Activated naive CD4-positive, alpha-beta T cell treated with anti-CD3 and anti-CD28 coated beads for 36 hours (primary cell): ENCODE measurements at places on chromosomes 16 and 17.

- peak; percentile 58 for DNase-seq
Observed at GRCh38 chr17:77528516-77529327, 388.0 kb downstream of the SEC14L1 start.

GRCh38 chr17:31273516-31273915 lies 23.5 kb downstream of the OMG start:
- no peak for DNase-seq

- DNase-seq = no peak
Observed at GRCh38 chr17:33802349-33803198, 452.5 kb upstream of the CCL2 start.

GRCh38 chr17:43014020-43014648 lies 7.5 kb downstream of the IFI35 start:
- DNase-seq = no peak

DNA sequence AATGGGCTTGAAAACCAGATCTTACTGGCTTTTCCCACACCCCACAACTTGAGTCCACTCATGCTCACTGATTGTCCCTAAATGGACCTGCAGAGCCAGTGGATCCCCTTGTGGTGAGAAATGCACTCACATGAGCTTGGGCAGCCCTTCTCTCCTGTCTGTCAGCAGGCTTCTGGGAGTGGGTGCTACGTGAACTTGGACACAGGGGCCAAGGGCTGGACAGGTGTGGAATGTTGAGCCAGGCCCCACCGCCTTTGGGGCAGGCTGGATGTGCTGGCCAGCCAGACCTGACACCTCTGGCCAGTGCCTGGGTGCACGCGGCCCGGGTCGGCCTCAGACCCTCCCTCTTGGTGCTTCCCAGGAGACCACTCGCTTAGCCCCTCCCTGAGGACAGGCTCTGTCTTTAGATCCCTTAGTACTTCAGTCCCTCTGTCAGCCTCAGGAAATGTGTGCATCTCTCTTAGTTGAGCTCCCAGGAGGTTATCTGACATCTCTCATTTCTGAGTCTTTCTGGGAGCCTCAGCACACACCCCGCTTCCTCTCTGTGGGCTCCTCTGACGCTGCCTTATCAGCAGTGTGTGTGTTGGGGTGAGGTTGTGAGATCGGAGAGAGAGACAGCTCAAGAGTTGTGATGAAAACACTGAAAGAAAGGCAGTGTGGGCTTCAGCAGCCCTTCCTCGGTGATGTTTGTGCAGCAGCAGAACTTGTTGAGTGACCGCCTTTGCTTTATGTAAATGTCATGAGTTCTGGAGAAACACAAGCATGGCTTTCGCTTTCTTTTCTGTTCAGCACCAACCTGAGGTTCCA lies 117.0 kb downstream of the RAB11FIP4 start:
- DNase-seq = peak; percentile 71

GRCh38 chr16:12543700-12544476 lies 259.8 kb downstream of the CPPED1 start:
- no peak for DNase-seq

GRCh38 chr16:29876594-29877249 lies 13.7 kb upstream of the CDIPT start:
- peak; percentile 27 for DNase-seq

DNA sequence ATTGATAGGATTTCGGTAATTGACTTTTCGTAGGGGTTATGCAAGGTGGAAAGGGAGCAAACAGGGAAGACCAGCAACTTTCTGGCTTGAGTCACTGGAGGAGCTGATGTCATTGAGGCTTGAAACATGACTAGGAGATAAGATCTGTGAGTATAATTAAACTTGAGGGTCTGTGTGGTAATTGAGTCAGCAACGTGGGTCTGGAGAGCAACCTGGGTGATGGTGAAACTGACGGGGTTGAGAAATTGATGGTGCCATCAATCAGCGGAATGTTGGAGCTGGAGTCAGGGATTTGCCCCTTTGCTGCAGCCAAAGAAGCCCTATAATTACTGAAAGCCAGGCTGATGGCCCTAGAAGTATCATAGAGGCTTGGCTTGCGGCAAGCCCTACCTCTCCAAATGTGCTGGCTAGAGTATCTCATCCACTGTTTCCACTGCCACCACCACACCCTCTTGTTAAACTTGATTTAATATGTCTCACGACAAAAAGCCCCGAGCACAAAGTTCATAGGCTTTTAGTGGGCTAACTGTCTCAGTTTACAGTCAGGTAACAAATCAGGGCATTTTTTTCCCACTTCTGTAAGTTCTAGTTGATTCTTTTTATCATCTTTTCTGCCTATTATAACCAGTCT lies 186.9 kb upstream of the ELAC2 start:
- DNase-seq = no peak

DNA sequence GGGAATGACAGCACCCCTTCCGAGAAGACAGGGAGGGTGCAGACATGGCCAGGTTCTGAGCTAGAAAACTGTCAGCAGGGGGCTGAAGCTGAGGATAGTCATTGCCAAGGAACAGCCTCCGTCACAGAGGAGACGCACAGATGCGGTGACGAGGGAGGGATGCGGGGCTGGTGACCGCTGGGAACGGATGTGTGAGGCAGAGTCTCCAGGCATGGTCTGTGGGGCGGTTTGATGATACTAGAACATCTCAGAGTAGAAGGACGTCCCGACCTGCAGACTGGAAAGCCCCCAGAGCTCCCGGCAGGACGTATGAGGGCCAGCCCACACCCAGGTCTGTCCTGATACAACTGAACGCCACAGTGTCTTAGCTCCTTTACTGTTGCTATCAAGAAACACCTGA lies 1.8 kb upstream of the CSNK1D start:
- DNase-seq = no peak

GRCh38 chr16:47734987-47735594 lies 274.0 kb downstream of the PHKB start:
- DNase-seq = no peak

DNA sequence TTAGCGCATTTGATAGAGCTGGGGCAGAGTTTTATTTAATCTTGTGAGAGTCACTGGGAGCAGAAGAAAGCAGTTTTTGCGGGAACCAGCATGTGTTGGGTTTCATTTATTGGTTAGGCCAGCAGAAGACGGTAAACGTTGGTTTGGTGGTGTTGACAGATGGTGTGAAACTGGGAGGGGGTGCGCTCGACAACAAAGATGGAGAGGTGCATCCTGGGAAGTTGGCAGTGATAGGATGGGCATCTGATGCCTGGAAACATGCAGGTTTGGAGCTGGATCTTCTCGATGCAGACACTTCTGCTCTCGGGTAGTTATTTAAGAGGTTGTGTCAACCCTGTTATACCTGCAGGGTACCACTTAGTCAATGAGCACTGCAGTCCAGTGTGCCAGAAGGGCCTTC lies 24.9 kb upstream of the CLEC18A start:
- no peak for DNase-seq

- DNase-seq = no peak
Observed at GRCh38 chr17:60656499-60656898, 21.2 kb upstream of the BCAS3 start.

GRCh38 chr17:33260638-33261037 lies 32.5 kb downstream of the ASIC2 start:
- no peak for DNase-seq

GRCh38 chr16:48126801-48127644 lies 28.8 kb downstream of the ABCC12 start:
- DNase-seq = peak; percentile 10

- DNase-seq = no peak
Observed at GRCh38 chr17:30165960-30166359, 49.3 kb downstream of the NSRP1 start.

- DNase-seq = no peak
Observed at GRCh38 chr17:50133028-50133768, 3.2 kb upstream of the SAMD14 start.

DNA sequence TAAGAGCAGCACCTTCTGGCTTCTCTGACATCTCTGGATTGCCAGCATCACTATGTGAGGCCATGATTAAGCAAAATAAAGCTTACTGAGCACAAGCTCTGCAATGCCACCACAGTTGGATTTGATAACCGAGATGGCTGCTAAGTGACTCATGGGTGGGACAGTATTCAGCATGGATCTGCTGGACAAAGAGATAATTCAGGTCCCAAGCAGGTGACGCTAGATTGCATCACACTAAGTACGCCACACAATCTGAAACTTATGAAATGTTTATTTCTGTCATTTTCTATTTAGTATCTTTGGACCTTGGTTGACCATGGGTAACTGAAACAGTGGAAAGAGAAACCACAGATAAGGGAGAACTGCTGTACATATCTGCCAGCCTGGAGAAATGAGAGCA lies 27.4 kb downstream of the CDRT15 start:
- DNase-seq = no peak

DNA sequence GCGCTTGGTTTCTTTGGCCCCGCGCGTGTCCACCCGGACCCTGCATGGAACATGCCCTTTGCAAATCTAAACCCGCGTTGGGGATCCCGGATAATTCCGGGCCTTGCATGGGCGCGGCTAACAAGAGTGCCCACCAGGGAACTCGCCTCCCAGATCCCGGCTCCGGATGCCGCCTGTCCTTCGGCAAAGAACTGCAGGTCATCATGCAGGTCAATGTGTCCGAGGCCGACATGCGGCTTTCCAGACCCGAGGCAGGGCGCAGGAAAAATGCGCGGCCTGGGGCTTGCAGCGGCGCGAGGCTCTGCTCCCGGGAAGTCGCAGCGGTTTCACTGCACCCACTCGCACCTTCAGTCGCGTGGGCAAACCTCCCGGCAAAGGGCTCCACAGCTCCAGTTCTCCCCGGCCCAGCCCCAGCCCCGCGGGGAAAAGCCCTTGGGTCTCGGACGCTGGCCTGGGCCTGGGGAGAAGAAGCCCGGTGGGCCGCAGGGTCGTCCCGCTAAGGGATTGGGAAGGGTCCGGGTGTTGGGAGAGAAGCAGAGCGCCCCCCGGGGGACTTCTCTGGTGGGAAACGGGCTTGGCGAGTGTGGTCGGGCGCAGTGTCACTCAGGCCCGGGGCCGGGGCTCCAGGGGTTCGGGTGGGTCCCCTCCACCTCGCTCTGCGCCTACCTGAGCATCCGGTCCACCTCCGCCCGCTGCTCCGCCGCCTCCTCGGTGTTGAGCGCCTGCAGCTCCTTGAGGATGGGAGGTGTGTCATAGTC lies 805 bp downstream of the HNF1B start:
- DNase-seq = peak; percentile 31

DNA sequence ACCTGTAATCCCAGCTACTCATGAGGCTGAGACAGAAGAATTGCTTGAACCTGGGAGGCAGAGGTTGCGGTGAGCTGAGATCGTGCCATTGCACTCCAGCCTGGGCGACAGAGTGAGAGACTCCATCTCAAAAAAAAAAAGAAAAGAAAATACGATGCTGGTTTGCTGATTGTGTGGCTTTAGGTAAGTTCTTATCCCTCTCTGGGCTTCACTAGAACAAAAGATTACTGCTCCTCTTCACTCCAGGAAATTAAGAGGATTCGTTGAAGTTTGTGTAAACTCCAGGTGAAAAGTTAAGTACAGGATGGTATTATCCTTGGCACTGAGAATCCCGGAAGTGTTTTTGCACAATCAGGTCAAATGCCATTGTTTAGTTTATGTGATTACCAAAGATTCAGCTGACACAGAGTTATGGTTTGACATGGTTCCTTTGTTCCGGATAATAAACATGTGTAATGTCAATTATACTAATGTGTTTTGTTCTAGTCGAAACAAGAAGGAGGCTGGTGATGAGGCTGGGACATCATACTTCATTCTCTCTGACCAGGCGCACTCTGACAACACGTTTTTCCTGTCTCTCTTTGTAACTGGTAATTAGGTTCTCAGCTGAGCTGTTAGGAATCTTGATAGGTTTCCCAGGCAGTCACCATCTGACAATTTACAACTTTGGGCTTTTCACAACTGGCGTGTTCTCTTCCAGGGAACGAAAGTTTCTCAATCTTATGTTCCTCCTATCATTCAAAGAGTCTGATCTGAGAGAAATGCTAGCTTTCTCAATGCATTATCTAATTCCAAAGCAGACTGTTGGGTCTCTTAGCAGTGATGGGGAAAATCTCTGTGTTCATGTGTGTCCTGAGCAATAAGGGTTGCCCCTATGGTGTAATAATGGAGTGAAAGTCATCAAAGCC lies 10.8 kb upstream of the TAOK1 start:
- DNase-seq = no peak

- peak; percentile 92 for DNase-seq
Observed at GRCh38 chr17:80891397-80892018, 100.1 kb upstream of the CHMP6 start.

DNA sequence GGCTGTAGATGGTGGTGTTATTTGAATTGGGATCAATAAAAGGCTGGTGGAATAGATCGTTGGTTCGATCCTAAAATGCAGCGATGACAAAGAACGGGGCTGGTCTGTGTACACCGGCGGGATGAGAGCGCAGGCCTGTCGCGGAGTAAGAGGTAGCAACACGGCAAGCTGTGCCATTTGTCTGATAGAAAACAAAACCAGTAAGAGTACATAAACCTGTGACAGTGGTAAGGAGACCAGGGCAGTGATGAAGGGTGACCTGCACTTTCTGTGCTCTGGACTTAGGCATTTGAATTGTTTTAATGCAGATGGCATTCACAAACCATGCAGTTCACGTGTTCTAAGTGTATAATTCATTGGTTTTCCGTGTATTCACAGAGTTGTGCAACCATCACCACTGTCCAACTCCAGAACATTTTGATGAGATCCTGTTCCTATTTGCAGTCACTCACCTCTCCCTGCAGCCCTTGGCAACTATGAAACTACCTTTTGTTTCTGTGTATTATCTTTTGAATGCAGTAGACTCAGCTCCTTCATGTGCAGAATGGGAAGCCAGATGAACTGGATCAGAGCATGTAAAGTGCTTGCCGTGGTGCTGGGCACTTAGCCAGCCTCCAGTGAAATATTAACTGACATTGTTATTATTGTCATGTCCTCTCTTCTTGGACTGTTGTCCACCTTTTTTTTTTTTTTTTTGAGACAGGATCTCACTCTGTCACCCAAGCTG lies 286.1 kb downstream of the SNX29 start:
- no peak for DNase-seq

GRCh38 chr16:27242868-27243590 lies 25.5 kb downstream of the NSMCE1 start:
- peak; percentile 56 for DNase-seq

- DNase-seq = peak; percentile 89
Observed at GRCh38 chr16:89201439-89202377, 1.4 kb upstream of the SLC22A31 start.

DNA sequence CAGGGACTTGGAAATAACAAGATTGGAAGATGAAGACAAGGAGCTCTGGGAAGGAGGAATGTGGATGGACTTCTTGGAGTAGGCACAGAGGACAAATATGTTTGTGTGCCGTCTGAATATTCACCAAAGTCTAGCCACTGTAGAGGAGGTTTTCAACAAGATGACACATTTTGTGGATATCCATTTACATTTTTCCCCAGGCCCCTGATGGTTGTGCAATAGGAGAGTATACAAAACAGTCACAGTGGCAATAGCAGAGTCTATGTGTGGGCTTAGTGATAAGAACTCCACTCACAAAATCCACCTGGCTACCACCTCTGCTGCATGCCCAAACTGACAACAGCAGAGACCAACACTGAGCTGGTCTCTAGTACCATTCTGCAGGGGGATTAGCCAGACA lies 32.6 kb upstream of the RPL38 start:
- no peak for DNase-seq
